ENCODE measurements at places on chromosomes 2 and 18.

- no peak for DNase-seq
These were observed 279.1 kb downstream of the ZNF407 start for GRCh38 chr18:74876630-74877243.

DNA sequence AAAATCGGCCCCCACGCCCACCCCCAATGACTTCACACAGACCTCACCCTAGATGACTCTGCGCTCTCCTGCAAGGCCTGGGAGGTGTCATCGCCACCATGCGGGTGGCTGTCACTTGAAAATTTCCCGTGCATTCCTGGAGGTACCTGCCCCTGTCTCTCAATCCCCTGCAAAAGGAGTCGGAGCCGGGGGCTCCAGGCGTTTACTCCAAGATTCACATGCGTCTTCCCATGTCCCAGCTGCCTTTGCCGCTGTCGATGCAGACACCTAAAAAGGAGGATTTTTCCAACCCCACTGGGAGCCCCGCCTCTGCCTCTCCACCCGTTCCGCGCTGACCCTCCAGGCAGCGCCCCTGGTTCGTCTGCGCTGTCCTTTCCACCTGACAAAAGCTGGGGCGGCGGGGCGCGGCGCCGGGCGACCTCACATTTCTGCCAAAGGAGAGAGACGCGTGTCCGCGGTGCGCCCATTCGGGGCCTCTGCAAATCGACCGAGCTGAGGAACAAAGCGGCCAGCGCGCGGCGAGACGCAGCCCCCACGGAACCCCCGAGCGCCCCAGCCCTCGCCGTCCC is 667 bp downstream of the REEP1 start:
- no peak for DNase-seq

DNA sequence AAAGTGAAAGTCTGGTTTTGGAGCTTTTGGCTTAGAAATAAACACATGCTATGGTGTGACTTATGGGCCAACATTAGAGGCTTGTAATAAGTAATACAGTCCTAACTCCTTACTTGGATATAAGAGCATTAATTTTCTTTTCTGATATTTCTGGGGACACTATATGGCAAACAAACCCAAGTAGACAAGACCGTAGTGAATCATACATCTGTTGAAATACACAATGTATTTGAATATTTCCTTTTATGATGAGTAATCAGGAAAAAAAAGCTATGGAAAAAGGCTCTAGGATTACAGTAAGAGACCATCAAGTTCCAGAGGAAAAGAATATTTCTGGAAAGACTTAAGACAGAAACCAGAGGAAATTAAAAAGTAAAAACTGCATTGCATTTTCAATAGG is 146.0 kb upstream of the CYP26B1 start:
- DNase-seq: no peak

DNA sequence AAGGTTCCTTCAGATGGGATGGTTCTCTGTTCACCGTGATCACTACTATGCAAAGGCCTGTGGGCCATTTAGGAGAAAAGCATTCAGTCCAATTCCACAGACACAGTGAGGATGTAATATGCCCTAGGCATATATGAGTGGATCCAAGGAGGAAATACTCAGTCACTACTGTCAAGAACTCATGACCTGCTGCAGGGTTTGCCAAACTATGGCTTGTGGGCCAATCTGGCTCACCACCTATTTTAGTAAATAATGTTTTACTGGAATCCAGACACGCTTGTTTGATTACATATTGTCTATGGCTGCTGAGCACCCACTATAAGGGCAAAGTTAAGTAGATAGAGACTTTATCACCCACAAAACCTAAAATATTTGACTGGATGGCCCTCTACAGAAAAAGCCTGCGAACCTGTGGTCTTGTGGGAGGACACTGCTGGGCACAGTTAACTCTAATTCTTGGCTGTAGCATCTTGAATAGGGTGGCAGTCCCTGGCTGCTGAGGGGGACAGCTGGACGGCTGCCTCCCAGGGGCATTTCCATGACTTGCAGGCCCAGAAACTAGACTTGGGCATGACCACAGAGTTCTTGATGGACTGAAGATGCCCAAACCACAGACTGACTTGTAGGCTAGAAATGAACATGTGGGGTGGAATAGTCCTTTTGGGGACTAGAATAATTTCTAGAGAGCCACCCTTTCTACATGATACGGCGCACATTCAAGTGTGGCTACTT is 20.6 kb upstream of the LTBP1 start:
- no peak for DNase-seq

DNA sequence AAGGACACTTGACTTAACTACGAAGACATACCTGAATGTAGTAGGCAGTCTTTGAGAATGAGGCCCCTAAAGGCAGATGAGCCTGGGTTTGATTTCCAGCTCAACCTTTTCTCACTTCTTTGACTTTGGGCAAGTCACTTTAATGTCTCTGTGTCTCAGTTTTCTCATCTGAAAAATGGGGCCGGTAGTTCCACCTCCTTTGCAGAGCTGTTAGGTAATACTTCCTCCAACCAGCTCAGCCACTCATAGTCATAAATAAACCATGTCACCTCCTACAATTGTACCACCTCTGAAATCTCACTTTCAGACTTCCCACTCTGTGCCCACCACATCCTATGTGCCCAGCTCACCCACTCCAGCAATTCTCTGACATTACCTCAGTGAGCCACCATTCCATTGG is 10.4 kb downstream of the ARHGAP25 start:
- DNase-seq: no peak

- DNase-seq: no peak
These were observed 6.3 kb downstream of the ALPG start for GRCh38 chr2:232412986-232413385.

DNA sequence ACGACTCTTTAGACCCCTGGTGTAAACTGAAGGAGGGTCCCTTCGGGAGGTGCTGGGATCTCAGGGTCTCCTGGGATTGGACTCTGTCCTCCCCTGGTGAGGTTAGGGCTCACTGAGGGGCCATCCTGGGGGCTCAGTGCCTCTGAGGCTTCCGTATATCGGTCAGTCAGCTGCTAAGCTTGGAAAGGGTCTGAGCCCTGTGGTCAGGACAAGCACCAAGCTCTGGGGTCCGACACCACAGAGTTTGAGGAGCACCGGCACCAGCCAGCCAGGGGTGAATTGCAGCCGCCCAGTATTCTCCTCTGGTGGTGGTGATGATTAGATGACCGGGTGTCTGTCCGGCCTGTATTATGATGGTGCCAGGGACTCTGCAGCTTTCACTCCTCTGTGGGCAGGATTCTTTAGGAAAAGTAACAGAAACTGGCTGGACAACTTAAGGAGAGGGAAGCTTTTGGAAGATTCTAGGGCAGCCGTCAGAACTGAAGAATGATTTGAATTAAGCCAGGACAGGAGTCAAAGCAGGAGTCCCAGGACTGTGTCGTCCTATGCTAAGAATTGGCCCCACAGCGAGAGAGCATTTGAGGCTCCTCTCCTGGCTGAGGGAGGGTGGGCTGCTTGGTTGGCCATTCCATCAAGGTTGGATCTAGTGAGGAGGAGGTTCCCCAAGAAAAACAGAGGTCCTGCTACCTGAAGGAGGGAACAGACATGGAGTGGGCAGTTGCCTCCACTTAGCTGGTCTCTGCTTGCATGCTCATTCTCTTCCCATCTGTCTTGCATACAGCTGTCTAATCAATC is 158.6 kb upstream of the HS6ST1 start:
- no peak for DNase-seq

GRCh38 chr2:162964513-162964912 is 125.9 kb upstream of the KCNH7 start:
- DNase-seq: no peak

DNA sequence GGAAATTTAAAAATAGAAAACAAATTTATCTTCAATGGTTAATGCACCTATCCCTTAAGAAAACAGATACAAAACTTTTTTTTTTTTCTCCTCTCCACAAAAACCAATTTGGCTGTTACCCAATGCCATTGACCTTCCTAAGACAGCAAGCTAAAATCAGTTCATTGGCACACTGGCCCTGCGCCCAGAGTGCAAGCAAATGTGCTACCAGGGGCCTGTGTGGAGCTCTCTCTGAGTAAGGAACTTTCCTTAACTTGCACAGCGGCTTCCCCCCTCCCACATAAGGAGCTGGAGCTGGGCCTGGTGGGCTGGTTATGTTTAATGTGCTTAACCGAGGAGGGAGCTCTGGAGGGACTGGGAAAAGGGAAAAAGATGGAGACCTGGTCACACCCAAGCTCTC is 17.6 kb upstream of the POU3F3 start:
- no peak for DNase-seq

DNA sequence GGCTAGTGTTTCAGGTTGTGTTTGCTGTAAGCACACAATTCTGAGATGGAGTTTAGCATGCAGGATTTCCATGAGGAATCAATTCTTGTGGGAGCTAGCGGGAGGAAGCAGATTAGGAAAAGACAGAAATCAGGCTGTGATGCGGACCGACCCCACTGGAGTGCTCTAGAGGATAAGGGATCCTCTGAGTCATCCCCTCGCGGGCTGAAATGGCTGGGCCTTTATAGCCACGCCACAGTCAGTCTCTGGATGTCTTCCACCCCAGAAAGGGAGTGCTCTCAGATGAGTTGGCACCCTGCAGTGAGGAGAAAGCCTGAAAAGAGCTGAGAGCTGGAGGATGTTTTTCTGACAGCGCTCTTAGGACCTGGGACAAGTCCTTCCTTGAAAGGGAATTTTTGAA is 102.4 kb downstream of the GALNT3 start:
- no peak for DNase-seq

GRCh38 chr18:76167845-76168621 is 327.0 kb downstream of the ZNF516 start:
- DNase-seq: no peak

- no peak for DNase-seq
These were observed 43.4 kb downstream of the PLEKHA3 start for GRCh38 chr2:178523596-178524134.

DNA sequence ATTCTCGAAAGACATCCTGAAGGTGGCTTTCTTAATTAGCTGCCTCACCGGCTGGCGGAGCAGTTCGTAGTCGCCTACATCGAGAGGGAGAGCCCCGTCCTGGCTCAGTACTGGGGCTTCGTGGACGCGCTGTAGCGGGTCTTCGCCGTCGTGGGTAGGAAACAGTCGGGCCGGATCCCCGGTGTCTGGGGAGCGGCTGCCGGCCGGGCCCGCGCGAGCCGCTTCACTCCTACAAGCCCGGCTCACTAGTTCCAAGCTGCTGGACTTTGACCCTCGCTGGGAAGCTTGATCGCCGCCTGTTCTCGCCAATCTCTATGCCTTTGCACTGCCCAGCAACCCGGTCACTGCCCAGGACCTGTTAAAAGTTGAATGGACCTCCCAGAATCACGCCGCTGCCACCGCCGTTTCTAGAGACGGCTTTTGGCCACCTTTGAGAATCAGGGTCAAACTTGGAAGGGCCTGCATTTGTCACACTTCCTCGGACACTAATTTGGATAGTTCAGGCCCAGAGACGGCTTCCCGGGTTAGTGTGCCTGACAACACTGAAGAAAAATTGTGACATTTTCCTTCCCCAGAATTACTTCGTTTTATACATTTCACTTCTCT is 41.4 kb upstream of the AKAIN1 start:
- no peak for DNase-seq

DNA sequence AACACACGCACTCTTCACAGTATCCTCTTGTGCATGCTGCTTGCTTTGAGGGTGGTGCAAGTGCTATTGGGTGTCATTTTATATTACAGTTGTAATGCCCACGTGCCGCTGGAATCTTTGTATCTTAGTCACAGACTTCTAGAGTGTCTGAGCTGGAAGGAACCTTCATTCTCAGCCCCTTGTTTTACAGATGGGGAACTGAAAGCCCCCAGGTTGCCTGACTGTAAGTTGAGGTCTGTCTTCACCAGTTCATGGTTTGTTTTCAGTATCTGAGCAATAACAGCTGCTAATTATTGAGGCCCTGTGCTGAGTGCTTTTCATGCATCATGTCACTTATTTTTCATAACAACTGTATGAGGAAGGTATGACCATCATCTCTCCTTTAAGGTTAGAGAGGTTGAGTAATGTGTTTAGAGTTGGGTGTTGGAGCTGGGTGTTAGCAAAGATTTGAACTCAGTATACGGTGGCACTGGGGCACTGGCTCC is 77.0 kb downstream of the PRKCE start:
- no peak for DNase-seq

- no peak for DNase-seq
These were observed 339.6 kb downstream of the TRIB2 start for GRCh38 chr2:13056259-13056843.

DNA sequence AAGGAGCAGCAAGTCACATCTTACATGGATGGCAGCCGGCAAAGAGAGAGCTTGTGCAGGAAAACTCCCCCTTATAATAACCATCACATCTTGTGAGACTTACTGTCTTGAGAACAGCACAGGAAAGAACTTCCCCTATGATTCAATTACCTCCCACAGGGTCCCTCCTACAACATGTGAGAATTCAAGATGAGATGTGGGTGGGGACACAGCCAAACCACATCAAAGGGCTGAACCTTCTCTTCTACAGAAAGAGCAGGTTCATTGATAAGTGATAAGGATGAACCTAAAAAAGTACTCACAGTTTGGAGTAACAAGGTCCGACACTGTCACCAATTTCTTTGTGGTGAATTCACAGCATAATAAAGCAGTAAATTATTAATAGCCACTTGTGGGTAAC is 422.2 kb upstream of the FSIP2 start:
- DNase-seq: no peak

DNA sequence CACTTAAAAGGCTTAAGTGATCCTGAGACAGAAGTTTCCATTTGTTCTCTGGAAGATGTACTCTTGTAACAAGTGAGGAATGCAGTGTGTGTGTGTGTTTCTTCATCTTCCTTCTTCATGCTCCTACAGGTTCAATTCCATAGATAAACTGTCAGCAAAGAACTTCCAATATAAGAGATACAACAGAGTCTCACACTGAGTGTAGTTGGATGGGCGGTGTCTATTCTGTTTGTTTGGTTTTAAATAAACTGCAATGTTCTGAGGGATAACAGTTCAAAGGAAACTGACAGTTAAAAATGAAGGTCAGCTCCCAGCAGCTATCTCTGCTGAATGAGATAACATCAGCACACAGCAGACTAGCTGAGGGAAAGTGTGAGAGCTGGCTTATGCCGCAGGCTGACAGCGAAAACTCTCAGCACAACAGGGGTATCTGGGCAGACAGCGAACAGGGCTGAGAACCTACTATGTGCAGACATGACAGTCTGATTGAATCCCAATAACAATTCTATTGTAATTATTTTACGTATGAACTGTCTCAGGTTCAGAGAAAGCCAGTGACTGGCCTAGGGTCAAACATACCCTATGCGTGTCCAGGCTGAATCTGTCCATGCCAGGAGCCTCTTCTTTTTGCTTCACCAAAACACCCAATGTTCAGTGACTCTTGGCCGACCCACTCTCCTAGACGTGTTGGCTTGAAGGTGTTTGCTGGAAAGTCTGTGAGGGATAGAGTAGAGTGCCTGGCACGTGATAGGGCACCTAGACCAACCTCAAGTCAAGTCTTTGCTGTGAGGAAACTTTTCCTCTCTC is 201.9 kb upstream of the TRIB2 start:
- no peak for DNase-seq

- peak; percentile 14 for DNase-seq
These were observed 10.8 kb downstream of the SPDYA start for GRCh38 chr2:28821295-28821958.

DNA sequence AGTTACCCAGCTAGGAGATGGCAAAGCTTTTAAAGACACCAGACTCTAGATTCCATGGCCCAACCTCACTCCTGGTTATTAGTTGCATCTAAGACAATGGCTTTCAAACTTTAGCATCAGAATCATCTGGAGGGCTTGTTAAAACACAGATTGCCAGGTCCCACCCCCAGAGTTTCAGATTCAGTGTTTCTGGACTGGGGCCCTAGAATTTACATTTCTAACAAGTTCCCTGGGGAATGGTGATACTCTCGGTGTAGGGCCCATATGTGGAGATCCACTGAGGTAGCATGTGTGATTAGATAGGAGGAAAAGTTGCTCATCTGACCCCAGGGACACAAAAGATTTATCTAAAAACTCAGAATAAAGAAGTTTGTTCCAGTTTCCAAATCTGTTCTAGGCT is 14.5 kb upstream of the TTR start:
- no peak for DNase-seq

GRCh38 chr2:196219671-196220070 is 48.3 kb upstream of the STK17B start:
- no peak for DNase-seq

All from activated CD8-positive, alpha-beta memory T cell treated with anti-CD3 and anti-CD28 coated beads for 4 hours (primary cell).